ENCODE measurements at places on chromosomes 1 and 21. TPM values are rescaled to one million over a fixed set of nuclear protein-coding genes. Genes with fewer than 3 reads are reported as not detected.

DNA sequence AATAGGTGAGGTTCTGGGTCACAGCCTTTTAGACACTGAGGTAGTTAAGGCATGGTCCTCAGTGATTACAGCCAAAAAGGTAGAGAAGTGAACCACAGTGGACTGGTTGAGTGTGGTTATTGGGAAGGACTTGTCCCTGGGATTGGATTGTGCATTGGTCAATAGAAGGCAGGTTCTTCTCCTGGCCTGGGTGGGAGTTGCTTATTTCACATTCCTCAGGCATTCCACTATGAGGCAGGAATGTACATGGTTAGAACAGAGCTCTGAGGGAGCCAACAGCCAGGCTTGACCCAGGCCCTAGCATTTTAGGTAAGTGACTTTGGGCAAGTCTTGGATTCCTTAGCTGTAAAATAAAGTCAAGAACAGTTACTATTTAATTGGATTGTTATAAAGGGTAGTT lies 97.9 kb upstream of the MARK1 start:
- no peaks in the 10 kb centered on the region for H3K36me3 ChIP-seq
- no peak overlapping the region for H3K27ac ChIP-seq
- DNase-seq = no peak
- H3K4me1 ChIP-seq = no peaks in the 10 kb centered on the region
- no peaks in the 10 kb centered on the region for H3K27me3 ChIP-seq
- H3K4me3 ChIP-seq = no peak overlapping the region

DNA sequence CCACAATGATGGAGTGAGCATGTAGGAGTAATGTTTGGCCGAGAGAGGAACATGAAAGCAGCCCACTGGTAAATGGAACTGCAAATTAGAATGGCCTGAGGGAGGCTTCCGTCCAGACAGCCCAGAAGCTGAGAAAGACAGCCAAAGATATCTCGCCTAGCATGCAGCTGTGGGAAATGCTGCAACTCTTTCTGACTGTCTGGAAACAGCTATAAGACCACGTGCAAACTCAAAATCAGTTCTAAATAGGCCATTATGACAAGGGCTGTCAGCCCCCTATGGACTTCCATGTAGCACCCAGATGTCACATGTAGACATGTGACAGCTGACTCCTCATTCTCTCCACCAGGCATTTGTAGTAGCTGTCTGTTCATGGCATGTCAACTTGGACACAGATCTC lies 62.9 kb upstream of the ATP1A1 start:
- H3K4me3 ChIP-seq = no peak overlapping the region
- no peaks in the 10 kb centered on the region for H3K36me3 ChIP-seq
- no peaks in the 10 kb centered on the region for H3K4me1 ChIP-seq
- no peak for DNase-seq
- H3K27ac ChIP-seq = no peak overlapping the region

- no peak overlapping the region for H3K4me3 ChIP-seq
- no peak for DNase-seq
- H3K27ac ChIP-seq = no peak overlapping the region
- no peaks in the 10 kb centered on the region for H3K36me3 ChIP-seq
- H3K4me1 ChIP-seq = peaks cover under 1% of the 10 kb centered on the region
- H3K27me3 ChIP-seq = no peaks in the 10 kb centered on the region
These were observed 94.4 kb downstream of the SH3GLB1 start for GRCh38 chr1:86798608-86799291.

GRCh38 chr1:172941945-172942344 lies 108.8 kb downstream of the TNFSF18 start:
- H3K4me3 ChIP-seq = no peak overlapping the region
- H3K27ac ChIP-seq = no peak overlapping the region
- no peaks in the 10 kb centered on the region for H3K4me1 ChIP-seq
- H3K36me3 ChIP-seq = no peaks in the 10 kb centered on the region
- no peaks in the 10 kb centered on the region for H3K27me3 ChIP-seq

- peak overlapping the region; percentile 60 for H3K4me3 ChIP-seq
- H3K4me1 ChIP-seq = peaks cover 14% of the 10 kb centered on the region
- no peak for DNase-seq
- no peaks in the 10 kb centered on the region for H3K36me3 ChIP-seq
- H3K27me3 ChIP-seq = no peaks in the 10 kb centered on the region
- peak overlapping the region; percentile 65 for H3K27ac ChIP-seq
These were observed 1.2 kb downstream of the VAV3 start for GRCh38 chr1:107963601-107964335.

DNA sequence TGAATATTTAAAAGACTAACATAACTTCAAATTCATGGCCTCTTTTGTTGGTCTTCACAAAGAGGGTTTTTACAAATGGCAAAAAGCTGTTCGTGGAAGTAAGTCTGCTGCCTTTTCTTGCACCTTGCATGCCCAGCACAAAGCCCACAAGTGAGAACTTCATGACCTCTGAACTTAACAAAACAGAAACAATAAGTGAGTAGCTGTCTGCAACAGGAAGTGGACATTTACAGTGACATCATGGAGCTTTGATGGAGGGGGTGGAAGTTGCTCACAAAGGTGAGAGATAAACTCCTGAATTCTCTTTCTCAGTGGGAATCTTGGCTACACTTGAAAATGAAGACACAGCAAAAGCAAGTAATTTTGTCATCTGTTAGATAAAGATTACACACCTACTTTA lies 303.3 kb upstream of the DEPDC1 start:
- H3K27ac ChIP-seq = peak overlapping the region; percentile 50
- H3K4me3 ChIP-seq = no peak overlapping the region
- H3K27me3 ChIP-seq = no peaks in the 10 kb centered on the region
- H3K4me1 ChIP-seq = peaks cover 27% of the 10 kb centered on the region
- no peak for DNase-seq
- no peaks in the 10 kb centered on the region for H3K36me3 ChIP-seq

DNA sequence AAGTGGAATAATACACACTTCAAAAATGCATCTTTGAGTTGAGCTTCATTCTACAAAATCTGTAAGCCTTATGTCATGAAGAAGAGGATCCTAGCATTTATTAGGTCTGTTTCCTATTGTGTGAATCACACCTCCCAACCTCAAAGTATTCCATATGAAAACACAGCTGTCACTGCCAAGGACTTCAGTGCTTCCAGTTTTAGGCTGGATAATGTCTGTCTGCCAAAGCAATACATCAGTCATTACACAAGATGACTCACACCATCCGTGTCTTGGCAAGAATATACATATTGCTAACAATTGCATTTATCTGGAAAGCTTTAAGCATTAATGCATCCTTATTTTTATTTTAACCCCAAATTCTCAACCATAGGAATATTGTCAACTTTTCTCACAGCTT lies 125.7 kb upstream of the TMPRSS15 start:
- no peak for DNase-seq
- H3K27ac ChIP-seq = no peak overlapping the region
- H3K36me3 ChIP-seq = no peaks in the 10 kb centered on the region
- H3K4me3 ChIP-seq = no peak overlapping the region

GRCh38 chr1:200590001-200590400 lies 30.6 kb downstream of the KIF14 start:
- H3K36me3 ChIP-seq = no peaks in the 10 kb centered on the region
- H3K27ac ChIP-seq = no peak overlapping the region
- H3K4me3 ChIP-seq = no peak overlapping the region
- H3K27me3 ChIP-seq = no peaks in the 10 kb centered on the region
- no peak for DNase-seq

- no peak overlapping the region for H3K4me3 ChIP-seq
- H3K4me1 ChIP-seq = no peaks in the 10 kb centered on the region
- no peak for DNase-seq
- H3K27ac ChIP-seq = no peak overlapping the region
- peaks cover 17% of the 10 kb centered on the region for H3K36me3 ChIP-seq
These were observed 18.7 kb downstream of the MTF1 start for GRCh38 chr1:37840711-37841110.

- H3K4me3 ChIP-seq = no peak overlapping the region
- no peak overlapping the region for H3K27ac ChIP-seq
- H3K36me3 ChIP-seq = peaks cover 13% of the 10 kb centered on the region
- peak; percentile 50 for DNase-seq
These were observed 18.3 kb downstream of the PPT1 start for GRCh38 chr1:40078512-40079333.

DNA sequence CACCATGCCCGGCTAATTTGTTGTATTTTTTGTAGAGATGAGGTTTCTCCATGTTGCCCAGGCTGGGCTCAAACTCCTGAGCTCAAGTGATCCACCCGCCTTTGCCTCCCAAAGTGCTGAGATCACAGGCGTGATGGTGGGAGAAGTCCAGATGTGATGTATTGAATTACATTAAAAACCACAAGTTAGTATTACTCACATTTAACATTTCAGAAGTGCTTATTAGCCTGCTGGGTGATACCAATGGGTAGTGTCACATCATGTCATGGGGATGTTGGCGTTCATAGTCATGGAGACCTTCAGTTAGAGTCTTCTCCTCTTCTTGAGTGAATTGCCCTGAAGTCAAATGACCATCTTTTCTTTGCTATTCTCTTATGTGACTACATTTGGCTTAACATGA lies 63.6 kb upstream of the VAMP3 start:
- H3K4me3 ChIP-seq = no peak overlapping the region
- H3K4me1 ChIP-seq = peaks cover 7% of the 10 kb centered on the region
- H3K36me3 ChIP-seq = no peaks in the 10 kb centered on the region
- peaks cover 5% of the 10 kb centered on the region for H3K27me3 ChIP-seq

GRCh38 chr1:201496296-201496690 lies 10.6 kb downstream of the CSRP1 start:
- H3K4me3 ChIP-seq = no peak overlapping the region
- peaks cover 23% of the 10 kb centered on the region for H3K4me1 ChIP-seq

- no peaks in the 10 kb centered on the region for H3K4me1 ChIP-seq
- no peaks in the 10 kb centered on the region for H3K36me3 ChIP-seq
- H3K27me3 ChIP-seq = no peaks in the 10 kb centered on the region
- no peak overlapping the region for H3K4me3 ChIP-seq
- H3K27ac ChIP-seq = no peak overlapping the region
These were observed 270.3 kb downstream of the SDCCAG8 start for GRCh38 chr1:243526180-243526579.

GRCh38 chr1:212544110-212544509 lies 64.5 kb upstream of the ATF3 start:
- no peaks in the 10 kb centered on the region for H3K27me3 ChIP-seq
- no peak overlapping the region for H3K27ac ChIP-seq
- H3K4me1 ChIP-seq = no peaks in the 10 kb centered on the region
- no peak for DNase-seq

DNA sequence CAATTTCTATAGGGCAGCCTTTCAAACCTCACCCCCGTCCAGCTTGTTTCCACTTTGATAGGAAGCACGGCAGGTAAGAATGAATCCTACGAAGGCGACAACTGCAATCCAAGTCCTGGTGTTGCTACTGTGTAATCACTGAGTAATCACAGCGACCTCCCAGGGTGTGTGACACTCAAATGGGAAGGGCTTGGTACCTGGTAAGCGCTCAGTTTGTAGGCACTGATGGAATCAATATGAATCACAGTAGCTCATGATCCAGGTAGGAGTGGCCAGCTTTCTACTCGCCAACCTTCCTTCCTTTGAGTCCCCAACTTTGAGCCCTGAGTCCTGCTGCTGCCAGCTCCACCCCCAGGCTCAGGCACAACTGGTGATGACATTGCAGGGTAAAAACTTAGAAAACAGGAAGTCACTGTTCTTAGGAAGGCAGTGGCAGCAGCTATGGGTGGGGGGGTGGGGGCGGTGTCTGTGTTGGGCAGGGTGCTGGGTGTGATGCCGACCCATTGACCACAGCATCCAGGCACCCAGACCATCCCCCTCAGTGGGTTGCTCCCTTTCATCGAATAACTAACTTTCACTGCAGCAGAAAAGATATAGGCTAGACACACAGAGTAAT lies 70.7 kb downstream of the CD247 start:
- no peaks in the 10 kb centered on the region for H3K27me3 ChIP-seq
- H3K4me1 ChIP-seq = no peaks in the 10 kb centered on the region
- H3K36me3 ChIP-seq = no peaks in the 10 kb centered on the region

DNA sequence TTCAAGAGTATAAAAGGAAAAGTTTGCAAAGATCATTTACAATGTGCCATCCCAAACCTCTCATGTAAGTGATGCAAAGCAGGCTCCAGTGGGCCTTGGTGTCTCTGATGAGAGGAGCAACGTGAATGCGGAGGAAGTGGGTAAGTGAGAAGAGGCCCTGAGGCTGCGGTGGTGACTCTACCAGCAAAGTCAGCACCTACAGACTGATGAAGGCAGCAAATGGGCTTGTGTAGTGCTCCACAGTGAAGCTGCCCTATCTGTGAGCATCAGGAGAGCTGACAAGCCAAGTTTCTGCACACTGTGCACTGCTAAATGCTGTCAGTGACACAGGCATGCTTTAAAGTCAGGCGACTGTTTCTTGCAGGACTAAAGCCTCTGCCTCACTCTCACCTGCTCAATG lies 15.6 kb upstream of the RAP1A start:
- DNase-seq = no peak
- no peaks in the 10 kb centered on the region for H3K27me3 ChIP-seq
- no peaks in the 10 kb centered on the region for H3K4me1 ChIP-seq
- no peak overlapping the region for H3K4me3 ChIP-seq
- H3K36me3 ChIP-seq = no peaks in the 10 kb centered on the region

DNA sequence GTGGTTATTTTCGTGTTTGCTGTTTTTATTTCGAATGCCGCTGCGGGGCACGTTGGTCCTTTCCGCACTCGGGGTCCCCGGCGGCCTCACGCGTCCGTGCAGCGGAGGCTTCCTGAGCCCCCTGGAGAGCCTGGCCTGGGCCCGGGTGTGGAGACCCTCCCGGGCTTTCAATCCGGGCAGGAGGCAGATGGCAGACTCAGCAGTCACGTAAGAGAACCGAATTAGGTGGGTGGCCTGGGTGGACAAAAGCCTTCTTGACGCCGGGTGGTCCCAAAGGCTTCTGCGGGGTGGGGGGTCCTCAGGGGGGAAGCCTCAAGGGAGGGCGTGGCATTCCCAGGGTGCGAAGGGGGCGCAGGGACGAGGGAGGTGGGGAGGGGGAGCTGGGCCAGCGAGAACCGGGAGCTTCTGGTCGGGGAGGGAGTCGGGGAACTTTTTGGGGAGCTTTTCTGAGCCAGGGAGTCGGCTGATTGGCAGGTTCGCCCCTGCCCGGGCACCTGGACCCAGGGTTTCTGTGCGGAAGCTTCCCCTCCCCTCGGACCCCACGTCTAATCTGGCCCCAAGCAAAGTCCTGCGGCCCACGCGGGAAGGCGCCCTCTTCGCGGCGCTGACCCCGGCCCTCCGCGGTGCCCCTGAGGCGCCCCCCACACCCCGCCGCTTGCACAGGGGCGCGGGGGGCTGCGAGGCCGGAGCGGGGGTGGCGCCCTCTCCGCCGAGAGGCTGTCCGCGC lies 1.3 kb upstream of the HES4 start:
- H3K4me3 ChIP-seq = peak overlapping the region; percentile 66
- H3K36me3 ChIP-seq = no peaks in the 10 kb centered on the region
- DNase-seq = no peak
- H3K4me1 ChIP-seq = peaks cover 49% of the 10 kb centered on the region
- H3K27me3 ChIP-seq = peaks cover 11% of the 10 kb centered on the region
- H3K27ac ChIP-seq = peak overlapping the region; percentile 84

Gene FCGR3A
- polyA plus RNA-seq = 60.7 TPM

Gene RHD
- 0.31 TPM for polyA plus RNA-seq

Gene LRRC8C
- polyA plus RNA-seq = 0.90 TPM

Gene KIAA0319L
- 28.3 TPM for polyA plus RNA-seq

Gene DCDC2B
- 0.08 TPM for polyA plus RNA-seq

Gene FCRL6
- 0.40 TPM for polyA plus RNA-seq

Gene KRTAP19-4
- not detected for polyA plus RNA-seq

Gene PAQR6
- polyA plus RNA-seq = 0.85 TPM

Gene APOBEC4
- not detected for polyA plus RNA-seq

Gene CYP4A22
- 64.6 TPM for polyA plus RNA-seq

Gene DAB1
- polyA plus RNA-seq = 1.4 TPM

Gene SH2D2A
- 0.32 TPM for polyA plus RNA-seq

Gene NFASC
- polyA plus RNA-seq = 3.0 TPM
